ENCODE measurements at places on chromosomes 11 and 22. TPM values are rescaled to one million over a fixed set of nuclear protein-coding genes. Genes with fewer than 3 reads are reported as not detected.

DNA sequence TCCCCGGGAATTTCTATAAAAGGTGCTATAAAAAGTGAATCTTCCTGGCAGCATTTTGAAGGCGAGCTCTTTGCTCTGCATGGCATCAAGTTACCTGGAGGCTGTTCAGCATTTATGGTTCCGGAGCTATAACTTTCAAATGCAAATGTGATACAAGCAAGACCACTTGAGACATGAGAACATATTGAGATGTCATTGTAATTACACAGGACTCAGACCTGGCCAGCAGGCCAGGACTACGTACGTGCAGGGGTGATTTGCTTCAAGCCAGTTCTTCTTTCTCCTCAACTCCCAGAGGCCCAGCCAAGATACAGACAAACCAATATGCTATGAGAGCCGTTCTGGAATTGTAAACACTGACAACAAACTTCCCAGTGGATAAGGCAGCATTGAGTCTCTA lies 227.4 kb upstream of the FAT3 start:
- no peak for DNase-seq

Gene RTN4RL2
- polyA plus RNA-seq: 0.75 TPM

DNA sequence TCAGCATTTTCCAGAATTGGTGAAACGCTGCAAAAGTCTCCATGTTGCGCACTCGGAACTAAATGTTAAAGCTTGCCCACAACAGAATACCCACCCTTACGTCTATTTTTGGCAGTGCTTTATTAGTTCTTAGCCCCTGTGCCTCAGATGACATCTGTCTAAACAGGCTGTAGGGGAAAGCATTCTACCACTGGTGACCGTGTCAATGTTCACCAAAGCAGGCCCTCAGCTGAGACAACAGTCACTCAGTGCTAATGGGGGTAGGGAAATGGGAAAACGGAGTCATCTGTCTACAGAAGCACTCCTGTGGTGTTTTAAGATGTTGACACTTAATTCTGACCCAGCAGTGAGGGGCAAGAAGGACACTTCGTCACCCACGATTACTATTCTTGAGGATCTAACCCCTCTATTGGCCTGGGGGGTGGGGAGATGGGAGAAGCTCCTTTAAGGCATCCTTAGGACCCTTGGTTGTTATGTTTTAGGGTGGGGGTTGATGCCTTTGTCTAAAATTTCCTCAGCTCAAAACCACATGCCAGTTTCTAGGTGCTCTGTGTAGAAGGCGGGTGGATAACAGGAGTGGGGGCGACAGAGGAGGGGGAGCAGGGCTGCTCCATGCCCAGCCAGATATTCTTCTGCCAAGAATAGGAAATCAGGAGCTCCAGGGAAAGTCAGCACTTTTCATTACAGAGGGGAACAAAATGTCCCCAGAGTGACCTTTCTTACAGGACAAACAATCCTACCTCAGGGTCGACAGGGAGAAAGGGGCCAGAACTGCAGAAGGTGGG lies 15.6 kb upstream of the MFRP start:
- no peak for DNase-seq

Gene DBX1
- not detected for polyA plus RNA-seq

- no peak for DNase-seq
Measured at GRCh38 chr11:92424281-92424680, 199.7 kb downstream of the FAT3 start.

DNA sequence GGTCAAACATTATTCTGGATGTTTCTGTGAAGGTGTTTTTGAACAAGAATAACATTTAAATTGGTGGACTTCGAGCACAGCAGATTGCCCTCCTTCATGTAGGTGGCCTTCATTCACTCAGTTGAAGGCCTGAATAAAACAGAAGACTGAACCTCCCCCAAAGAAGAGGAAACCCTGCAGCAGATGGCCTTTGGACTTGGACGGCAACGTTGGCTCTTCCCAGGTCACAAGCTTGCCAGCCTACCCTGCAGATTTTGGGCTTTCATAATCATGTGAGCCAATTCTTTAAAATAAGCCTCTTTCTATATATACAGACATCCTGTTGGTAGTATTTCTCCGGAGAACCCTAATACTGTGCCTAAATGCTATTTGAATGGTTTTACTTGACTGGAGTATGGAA lies 432.2 kb upstream of the NARS2 start:
- DNase-seq: no peak

- DNase-seq: peak; percentile 46
Measured at GRCh38 chr11:27388869-27389268, 25.9 kb upstream of the CCDC34 start.
